ENCODE measurements at places on chromosomes 5 and 9.

- no peak for DNase-seq
Observed at GRCh38 chr5:111197523-111197922, 26.7 kb upstream of the CAMK4 start.

- DNase-seq, result no peak
Observed at GRCh38 chr9:75869236-75869635, 21.2 kb upstream of the PCSK5 start.

- DNase-seq, result no peak
Observed at GRCh38 chr5:146081556-146081955, 23.8 kb downstream of the PLAC8L1 start.

DNA sequence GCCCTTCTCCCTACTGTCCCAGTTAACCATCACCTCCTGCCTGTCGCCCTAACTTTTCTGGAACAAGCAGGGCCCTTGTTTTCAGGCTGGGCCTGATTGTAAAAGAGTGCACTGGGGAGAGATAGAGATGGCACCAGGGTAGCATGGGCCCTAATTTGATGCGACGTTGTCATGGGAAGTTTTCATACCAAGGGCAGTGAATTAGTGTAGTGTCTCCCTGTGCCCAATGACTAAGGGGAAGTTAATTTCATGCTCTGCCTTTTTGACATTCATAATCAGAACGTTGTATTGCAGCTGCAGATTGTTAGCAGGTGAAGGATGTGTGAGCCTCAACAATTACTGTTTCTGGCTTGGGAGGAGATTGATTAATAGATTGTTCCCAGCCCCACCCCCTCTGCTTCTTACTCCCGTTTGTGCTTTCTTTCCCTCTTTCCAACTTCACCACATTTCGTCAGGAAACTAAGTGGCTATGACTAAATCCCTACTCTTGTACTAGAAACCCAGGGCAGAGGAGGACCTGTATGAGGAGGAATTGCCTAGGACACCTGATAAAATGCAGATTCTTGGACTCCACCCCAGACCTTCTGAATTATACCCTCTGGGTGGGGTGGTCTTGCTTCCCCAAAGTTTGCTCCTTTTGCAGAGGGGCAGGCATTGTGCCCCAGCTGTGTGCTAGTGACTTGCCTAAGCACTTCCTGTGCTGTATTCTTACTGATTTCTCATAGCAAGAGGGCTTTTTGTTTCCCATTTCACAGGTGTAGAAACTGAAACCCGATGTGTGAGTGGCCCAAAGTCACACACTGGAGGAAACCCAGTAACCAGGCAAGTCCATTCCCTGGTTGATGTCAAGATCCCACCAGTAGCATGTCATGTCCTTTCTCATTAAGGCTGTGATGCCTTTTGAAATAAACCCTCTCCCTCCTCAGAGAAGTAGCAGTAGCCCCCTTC is 56.3 kb downstream of the DAB2IP start:
- DNase-seq, result no peak

DNA sequence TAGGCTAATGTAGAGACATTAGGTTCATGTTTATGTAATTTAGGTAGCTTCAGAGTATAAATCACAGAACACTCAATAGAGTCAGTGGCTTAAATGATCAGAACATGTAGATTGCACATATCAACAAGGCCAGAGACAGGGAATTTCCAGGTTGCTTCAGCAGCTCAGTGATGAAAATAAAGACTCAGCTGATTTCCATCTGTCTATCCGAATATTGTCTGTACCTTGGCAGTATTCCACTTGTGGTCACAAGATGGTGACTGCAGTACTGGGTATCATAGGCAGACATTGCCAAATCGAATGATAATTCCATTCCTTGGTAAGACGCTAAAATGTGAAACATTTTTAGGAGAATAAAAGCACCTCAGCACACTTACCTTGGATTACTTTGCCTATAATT is 702.2 kb downstream of the MAT2B start:
- DNase-seq, result no peak

Measured in SHP77 (cell line).